ENCODE measurements at places on chromosomes 4 and X. TPM values are rescaled to one million over a fixed set of nuclear protein-coding genes. Genes with fewer than 3 reads are reported as not detected.

MND1 gene
- total RNA-seq = 122 TPM

SERPINA7 gene
- not detected for total RNA-seq

DNA sequence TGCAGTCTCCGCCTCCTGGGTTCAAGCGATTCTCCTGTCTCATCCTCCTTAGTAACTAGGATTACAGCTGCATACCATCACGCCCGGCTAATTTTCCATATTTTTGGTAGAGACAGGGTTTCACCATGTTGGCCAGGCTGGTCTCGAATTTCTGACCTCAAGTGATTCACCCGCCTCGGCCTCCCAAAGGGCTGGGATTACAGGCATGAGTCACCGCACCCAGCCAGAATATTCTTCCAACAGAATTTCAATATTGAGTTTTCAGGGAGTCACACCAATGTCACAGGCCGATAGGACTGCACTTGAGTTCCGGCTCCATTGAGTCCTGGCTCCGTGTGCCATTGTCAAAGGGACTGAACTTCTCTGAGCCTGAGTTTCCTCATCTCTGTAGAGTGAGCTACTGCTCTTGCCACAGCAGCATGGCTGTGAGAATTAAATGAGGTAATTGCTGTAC lies 82.9 kb downstream of the CLCN4 start:
- DNase-seq = no peak

DGAT2L6 gene
- total RNA-seq = not detected

- DNase-seq = no peak
Measured at GRCh38 chr4:110668463-110669235, 45.8 kb upstream of the PITX2 start.

- no peak for DNase-seq
Measured at GRCh38 chrX:94914235-94914634, 1240.2 kb downstream of the FAM133A start.

GRCh38 chr4:149933883-149934282 lies 118.2 kb upstream of the IQCM start:
- DNase-seq = no peak

All from OCI-LY7 (cell line).